AG08395 (cell line): ENCODE measurements at places on chromosomes 3 and 15.
A peak's percentile ranks its signal among the peaks of the same experiment; 100 is the strongest.

GRCh38 chr3:9779721-9780457, 10.1 kb upstream of the CAMK1 start:
- no peak for DNase-seq

DNA sequence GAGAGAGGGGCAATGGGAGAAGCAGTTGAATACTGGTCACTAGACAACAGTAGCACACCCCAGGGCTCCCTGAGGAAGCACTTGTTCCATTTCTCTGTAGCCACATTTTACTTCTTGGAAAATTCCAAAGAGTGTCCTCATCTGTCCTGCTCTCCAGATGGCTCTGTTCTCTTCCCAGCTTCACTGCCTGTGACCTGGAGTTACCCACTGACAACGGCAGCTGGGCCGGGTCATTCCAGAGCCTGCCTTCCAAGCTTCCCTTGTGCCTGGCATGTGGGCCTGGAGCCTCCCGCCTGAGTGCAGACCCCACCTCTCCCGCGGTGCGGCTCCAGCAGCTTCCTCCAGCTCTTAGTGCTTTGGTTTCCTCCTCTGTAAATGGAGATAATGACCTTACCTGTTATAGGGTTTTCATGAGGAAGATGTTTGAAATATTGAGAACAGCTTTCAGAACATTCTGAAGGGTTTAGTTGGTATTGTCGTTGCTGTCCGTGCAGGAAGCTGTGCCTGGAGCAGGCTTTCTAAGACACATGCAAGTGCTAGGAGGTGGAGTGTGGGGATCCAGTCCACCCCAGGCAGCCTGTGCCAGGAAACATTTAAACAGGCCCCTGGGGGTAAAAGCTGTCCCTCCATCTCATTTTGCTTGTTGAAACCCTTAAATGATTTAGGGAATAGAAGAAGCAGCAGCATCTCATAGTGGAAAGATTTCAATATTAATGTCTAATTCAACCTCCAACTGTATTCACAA, 24.8 kb downstream of the EFCC1 start:
- DNase-seq, result peak; percentile 63

DNA sequence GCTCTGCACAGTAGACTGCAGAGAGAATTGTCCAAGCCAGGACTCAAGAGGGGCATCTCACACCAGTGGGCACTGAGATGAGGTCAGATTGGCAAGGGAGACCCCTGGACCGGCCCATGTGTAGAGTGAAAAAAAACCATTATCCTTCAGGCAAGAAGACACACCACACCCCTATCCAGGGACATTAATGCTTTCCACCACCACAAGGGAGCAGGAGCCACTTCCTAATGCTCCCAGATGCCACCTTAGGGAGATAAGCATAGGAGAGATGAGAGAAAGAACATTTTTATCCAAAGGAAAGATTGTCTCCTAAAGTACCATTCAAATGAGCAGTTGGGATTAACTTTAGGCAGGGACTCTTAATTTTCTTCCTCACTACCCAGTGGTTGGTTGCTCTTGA, 109.6 kb upstream of the PTX3 start:
- DNase-seq, result no peak

DNA sequence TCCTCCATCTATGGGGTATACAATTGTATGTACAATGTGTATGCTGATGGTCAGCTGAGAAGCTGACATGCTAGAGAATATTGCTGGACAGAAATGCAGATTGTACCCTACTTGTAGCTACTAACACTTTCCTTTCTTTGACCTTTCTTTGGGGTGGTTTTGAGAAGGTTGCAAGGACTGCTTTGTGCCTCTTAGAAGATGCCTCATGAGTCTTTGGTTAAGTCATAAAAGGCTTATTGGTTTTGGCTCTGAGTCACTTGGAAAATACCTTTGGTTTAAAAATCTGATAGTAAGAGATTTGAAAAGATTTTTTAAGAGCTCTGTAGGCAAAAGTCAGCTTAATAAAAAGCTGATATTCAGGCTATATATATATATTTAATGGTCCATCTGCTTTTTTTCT, 71.5 kb downstream of the ZMAT3 start:
- DNase-seq, result peak; percentile 11

DNA sequence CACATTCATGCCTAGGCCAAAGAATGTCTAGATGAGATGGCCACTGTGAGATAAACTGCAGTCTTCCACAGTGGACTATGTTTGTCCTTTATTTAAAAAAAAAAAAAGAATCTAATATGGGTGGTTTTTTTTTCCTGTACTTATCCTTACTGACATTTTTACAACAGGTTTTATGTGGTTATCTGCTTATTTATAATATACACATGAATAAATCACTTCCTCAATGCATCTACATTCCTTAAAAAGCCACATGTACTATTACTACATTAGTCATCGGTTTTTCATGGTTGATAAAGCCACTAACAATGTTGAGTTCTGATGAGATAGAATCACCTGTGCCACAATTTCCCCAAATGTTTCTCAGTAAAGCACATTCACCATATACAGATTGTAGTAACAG, 341.3 kb upstream of the THBS1 start:
- DNase-seq, result peak; percentile 3

DNA sequence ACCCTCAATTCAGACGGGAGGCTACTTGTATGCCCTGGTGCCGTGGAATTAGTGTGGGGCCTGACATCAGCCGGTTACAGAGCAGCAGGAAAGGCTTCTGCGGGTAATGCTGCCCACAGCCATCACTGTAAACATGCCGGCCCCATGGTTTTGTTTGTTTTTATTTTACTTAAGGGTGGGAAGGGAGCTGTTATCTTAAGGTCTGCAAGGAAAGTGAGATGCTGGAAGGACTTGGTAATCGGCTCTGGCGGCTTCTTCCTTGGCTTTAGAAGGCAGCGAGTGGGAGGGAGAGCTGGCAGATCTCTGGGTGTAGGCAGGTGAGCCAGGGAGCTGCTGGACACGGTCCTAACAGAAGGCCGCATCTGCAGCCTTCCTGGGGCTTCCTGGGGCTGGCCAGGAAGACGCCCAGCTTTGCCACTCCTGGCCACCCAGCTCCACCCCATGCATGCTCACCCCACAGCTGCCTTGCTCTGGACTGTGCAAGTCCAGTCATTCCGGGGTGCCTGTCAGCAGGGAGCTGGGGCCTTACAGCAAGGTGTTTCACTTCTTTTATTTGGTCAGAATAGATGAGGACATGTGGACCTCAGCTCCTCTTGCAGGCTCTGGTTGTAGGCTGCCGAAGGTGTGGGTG, 54.1 kb upstream of the FURIN start:
- no peak for DNase-seq

DNA sequence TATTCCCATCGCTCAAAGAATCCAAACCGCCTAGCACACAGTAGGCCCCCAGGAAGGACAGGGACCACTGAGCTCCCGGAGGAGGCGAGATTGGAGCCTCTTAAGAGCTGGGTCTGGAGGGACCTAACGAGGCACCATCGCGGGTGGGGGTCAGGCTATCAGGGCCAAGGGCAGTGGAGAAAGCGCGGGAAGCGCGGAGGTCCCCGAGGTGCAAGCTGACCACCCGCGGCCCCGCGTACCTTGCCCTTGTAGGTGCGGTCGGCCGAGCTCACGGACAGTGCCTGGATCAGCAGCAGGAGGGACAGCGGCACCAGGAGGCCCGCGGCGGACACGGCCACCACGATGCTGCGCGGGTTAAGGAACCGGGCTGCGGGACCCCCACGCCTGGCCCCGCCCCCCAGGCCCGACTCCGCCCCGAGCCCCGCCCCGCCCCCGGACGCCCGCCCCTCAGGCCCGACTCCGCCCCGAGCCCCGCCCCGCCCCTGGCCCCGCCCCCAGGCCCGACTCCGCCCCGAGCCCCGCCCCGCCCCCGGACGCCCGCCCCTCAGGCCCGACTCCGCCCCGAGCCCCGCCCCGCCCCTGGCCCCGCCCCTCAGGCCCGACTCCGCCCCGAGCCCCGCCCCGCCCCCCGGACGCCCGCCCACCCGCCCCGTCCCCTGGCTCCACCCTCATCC, 3.9 kb downstream of the ZDHHC19 start:
- no peak for DNase-seq
